ENCODE measurements at places on chromosomes 1 and 21.

- DNase-seq, result no peak
These were observed 10.1 kb downstream of the VANGL2 start for GRCh38 chr1:160410406-160411005.

GRCh38 chr1:110298991-110299390 lies 40.2 kb upstream of the RBM15 start:
- DNase-seq, result no peak

DNA sequence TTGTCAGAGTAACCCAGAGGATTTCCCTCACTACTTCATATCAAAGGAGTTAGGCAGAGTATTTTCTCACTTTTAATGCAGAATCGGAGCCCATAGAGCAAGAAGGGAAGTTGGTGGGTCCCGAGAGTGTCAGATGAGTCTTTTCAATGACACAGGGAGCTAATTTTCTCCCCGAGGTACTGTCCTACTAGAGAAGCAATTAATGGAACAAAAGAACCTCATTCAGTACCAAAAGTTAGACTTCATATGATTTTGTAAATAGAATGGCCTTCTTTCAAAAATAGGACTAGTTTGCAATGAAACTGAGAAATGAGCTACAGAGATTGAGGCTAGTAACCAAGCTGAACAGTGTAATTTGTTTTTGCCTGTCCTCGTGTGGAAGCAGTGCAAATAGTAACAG lies 3.9 kb downstream of the NCAM2 start:
- no peak for DNase-seq

GRCh38 chr1:189117072-189117770 lies 1360.4 kb downstream of the BRINP3 start:
- no peak for DNase-seq

GRCh38 chr1:86389307-86389706 lies 6.8 kb downstream of the ODF2L start:
- no peak for DNase-seq

DNA sequence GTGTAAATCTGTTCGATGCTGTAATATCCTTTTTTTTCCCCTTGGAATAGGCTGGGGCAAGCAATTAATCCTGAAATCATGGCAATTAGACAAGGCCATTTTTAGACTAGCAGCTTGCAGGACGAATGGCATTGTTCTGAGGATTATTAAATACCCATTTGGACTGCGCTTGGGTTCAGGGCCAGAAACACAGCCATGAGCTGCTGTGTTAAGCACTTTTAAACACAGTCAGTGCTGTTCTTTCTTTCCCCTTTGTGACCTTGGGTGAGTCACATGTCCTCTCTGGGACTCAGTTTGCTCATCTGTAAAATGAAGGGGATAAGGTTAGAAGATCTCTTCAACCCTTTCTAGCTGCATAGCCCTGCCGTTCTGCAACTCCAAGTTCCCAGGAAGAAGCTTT lies 58.6 kb upstream of the C8B start:
- DNase-seq, result no peak

DNA sequence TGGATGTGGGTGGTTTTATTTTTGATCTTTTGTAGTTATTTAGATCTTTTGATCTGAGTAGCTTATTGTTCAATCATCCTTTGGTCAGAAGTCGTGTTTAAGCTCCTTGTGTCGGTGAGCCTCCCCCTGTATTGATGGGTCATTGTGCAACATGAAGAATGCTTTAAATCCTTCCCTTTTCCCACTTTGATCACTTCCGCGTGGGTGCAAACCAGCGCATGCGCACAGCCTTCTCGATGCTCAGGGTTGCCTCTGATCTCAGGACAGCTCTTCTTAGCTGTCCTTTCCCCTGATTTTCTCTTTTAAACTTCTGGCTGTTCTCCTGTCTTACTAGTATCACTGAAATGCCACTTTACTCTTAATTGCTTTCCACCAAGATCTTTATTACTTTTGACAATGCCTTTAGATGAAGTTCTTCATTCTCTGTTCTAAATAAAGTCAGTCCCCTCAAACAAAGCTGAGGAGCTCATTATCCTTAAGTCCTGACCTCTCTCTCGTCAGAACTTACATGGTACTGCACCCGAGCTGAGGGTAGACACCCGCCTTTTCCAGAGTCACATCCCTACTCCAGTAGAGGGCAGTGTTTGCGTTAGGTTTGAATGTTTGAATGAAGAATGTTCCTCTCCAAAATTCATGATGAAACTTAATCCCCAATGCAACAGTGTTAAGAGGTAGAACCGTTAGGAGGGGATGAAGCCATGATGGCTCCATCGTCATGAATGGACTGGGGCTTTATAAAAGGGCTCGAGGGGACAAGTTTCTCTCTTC lies 547.9 kb upstream of the TMPRSS15 start:
- DNase-seq, result peak; percentile 39

DNA sequence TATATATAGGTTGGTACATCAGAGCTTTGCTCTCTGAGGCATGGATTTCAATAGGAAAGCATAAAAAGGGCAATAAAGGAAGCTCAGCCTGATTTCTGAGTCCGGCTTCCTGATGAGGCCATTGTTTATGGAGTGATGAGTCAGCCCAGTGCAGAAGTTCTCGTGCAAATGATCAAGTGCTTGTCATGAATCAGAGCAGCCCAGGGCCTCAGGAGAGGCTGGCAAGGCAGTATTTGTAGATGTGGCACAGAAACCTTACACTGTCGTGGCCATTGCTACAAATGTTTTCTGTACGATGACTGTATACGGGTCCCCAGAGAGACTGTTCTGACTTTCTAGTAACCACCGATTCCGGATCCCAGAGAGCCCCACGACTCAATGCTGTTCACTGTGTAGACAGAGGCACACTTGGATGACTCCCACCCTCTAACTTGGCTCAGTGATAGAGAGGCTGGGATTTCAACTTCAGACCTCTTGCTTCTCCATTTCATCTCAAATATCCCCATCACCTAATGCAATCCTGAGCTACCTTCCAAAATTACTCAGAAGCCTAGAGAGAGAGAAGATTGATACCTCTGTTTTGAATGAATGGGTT lies 26.8 kb downstream of the UMODL1 start:
- DNase-seq, result peak; percentile 75

DNA sequence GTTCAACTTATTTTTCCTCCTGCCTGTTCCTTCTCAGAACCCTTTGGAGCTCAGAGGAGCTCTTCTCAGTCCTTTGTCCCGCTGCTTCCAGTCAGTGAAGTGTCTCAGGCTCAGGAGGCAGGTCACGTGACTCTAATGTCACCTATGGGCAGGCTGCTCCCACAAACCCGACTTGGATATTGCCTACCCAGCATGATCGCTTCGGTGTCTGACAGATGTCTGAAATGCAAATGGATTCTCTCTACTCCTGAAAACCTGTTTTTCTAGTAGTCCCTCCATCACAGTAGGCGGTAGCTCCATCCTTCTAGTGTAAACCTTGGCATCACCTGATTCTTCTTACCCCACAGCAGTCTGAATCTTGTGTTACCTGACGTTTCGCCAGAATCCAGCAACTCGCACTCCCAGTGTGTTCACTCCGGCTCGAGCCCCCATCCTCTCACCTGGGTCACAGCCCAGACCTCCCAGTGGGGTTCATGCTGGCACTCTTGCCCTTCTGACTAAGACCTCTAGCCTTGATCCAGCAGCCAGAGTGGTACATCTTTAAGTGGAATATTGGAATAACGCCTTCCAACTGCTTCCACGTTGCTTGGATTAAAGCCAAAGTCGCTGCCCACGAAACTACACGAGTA lies 5.4 kb downstream of the PADI6 start:
- DNase-seq, result peak; percentile 64

- DNase-seq, result no peak
These were observed 184.5 kb upstream of the TNR start for GRCh38 chr1:175927944-175928343.

- no peak for DNase-seq
These were observed 29.1 kb downstream of the EIF2D start for GRCh38 chr1:206582971-206583706.

- DNase-seq, result no peak
These were observed 52.0 kb downstream of the HLCS start for GRCh38 chr21:36914244-36915013.

GRCh38 chr1:167137793-167138510 lies 44.1 kb downstream of the STYXL2 start:
- no peak for DNase-seq

DNA sequence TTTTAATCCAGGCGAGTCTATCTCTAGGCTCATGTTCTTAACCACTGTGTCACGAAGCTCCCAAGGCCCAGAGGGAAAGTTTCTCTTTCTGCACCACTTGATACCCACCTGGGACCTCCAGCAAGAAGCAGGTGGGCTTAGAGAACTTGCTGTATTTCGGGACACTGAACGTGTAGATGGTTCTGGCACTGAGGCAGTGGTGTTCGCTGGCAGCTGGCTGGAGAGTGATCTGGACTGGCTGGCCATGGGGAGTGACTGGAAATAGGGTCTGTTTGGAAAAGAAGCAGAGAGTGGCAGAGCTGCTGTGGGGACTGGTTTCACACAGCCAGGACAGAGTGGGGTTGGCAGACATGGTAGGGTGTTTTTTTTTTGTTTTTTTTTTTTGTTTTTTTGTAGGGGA lies 16.4 kb upstream of the IL22RA1 start:
- no peak for DNase-seq

GRCh38 chr1:19447550-19447949 lies 37.8 kb downstream of the CAPZB start:
- no peak for DNase-seq

DNA sequence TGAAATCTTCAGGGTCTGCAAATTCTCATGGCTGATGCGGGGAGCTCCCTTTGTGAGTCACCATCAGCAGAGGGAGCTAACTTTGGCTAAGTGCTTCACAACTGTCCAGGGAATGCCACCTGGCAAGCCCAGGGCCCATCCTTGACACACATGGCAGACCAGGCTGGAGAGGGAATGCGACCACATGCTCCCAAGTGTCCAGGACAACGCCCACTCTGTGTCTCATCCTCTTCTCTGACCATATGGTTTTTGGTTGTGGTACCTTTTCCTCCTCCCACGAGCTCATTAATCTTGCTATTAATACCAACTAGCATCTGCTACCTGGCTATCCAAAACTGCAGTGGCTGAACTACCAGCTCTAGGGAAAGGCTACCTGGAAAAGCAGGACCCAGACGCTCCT lies 37.1 kb upstream of the CLSTN1 start:
- no peak for DNase-seq

DNA sequence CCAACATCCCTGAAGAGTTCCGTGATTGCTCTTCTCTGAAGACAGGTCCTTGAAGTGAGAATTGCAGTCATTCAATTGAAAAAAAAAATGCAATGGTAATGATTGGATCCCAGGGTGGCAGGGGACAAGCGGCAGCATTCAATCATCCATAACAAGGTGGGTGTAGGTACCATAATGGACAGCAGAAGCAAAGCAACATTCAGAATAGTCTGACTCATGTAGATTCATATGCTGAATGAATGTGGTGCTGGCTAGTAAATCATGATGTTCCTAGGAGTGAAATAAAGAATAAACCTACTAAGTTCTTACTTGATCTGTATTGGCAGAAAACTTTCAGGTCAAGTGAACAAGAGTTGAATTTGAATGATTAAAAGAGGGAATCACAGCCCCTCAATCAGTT lies 319.6 kb downstream of the GPATCH2 start:
- no peak for DNase-seq

DNA sequence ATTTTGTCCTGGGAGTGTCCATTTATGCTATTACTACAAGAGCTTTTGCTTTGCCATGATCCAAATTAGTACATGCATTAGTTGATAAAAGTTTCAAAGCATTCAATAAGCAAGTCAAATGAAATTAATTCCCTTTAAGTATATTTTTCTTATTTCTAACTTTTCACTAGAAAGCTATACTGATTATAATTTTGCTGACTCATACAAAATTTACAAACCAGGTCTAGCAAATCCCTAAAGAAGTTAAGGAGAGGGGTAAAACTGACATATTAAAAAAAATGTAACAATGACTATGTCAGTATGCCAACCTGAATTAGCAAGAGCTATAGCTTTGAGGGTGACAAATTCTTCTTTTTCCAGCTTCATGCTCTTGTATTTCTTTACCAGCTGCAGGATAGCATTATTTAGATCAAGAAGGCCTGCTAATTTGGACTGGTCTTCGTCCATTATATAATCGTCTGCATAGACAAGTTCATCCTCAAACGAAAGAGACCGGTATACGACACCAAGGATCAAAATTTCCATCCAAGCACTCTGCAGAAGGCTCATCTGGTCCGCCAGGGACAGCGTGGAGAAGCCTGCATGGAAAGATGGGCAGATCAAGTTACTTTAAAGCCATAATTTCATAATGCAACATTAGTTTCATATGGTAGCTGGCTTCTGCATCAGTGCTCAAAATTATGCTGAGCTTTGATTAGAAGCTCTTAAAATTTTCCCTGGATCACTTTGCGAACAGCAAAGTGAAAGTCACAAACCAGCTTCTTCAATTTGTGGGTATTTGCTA lies 95.8 kb upstream of the USH2A start:
- no peak for DNase-seq

DNA sequence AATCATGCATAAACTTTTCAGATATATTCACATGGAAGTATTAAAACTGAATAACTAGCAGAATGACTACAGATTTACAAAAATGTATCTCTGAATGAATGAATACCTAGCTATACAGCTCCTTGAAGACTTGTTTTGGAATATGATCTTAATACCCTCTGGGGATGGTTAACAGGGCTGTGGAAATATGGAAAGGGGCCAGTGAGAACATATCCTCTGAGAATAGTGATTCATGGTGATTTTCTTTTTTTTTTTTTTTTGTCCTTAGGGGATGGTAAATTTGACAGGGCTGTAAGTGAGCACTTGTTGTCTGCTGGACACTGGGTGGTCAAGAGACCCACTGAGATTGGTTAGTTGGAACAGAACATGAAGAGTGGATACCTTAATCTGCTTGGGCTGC lies 80.7 kb upstream of the HP1BP3 start:
- DNase-seq, result no peak

GRCh38 chr21:31798842-31799704 lies 67.2 kb upstream of the SCAF4 start:
- DNase-seq, result no peak

DNA sequence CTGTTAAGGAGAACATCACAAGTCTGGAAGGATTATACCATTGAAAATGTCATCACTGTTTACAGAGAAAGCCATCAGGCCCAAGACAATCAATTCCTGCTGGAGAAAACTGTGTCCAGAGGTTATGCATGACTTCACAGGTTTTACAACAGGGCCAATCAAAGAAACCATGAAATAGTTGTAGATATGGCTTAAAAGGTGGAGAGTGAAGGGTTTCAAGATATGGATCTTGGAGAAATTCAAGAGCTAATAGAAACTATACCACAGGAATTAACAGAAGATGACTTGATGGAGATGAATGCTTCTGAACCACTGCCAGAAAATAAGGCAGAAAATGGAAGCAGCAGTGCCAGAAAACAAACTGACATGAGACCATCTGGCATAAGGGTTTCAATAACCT lies 30.2 kb downstream of the USP1 start:
- DNase-seq, result peak; percentile 12

DNA sequence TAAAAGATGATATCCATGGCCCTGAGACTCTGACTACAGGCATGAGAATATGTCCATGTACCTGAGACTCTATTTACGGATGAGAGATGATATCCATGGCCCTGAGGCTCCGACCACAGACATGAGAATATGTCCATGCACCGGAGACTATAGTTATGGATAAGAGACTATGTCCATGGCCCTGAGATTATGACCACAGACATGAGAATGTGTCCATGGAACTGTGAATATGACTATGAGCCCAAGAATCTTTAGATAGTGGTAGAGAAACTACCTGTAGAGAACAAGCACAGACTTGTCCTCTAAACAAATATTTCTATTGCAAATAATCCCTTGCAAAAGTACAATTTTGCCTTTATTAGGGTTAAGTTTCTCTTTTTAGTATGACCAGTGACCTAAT lies 263.2 kb downstream of the PCP4 start:
- no peak for DNase-seq

All from HT-29 (cell line).